PC-9 (cell line): ENCODE measurements at places on chromosomes 5 and 9. TPM values are rescaled to one million over a fixed set of nuclear protein-coding genes. Genes with fewer than 3 reads are reported as not detected.

CD72 gene
- total RNA-seq: 3.2 and 4.1 TPM in 2 replicates

SELENOP gene
- total RNA-seq: 4.6 and 5.3 TPM in 2 replicates

BTNL3 gene
- total RNA-seq: not detected in 2 replicates

DELE1 gene
- 68.5 and 80.8 TPM in 2 replicates for total RNA-seq

- no peak overlapping the region for H3K4me3 ChIP-seq
- peaks cover 97% of the 10 kb centered on the region for H3K27me3 ChIP-seq
- no peaks in the 10 kb centered on the region for H3K36me3 ChIP-seq
Observed at GRCh38 chr5:1950096-1950707, 67.5 kb upstream of the IRX4 start.

- H3K27me3 ChIP-seq: no peaks in the 10 kb centered on the region
- H3K36me3 ChIP-seq: 0 out of 2 replicates have a peak, but pooled peaks cover 10% of the 10 kb centered on the region
- DNase-seq: no peak
- no peak overlapping the region for H3K27ac ChIP-seq
- no peak overlapping the region for H3K4me3 ChIP-seq
Observed at GRCh38 chr9:84002344-84002743, 21.7 kb downstream of the RMI1 start.

- H3K27me3 ChIP-seq: no peaks in the 10 kb centered on the region
- H3K36me3 ChIP-seq: no peaks in the 10 kb centered on the region
- no peak for DNase-seq
- H3K27ac ChIP-seq: no peak overlapping the region
- peaks cover 27% of the 10 kb centered on the region for H3K4me1 ChIP-seq
Observed at GRCh38 chr5:142250119-142250518, 74.7 kb downstream of the SPRY4 start.

DNA sequence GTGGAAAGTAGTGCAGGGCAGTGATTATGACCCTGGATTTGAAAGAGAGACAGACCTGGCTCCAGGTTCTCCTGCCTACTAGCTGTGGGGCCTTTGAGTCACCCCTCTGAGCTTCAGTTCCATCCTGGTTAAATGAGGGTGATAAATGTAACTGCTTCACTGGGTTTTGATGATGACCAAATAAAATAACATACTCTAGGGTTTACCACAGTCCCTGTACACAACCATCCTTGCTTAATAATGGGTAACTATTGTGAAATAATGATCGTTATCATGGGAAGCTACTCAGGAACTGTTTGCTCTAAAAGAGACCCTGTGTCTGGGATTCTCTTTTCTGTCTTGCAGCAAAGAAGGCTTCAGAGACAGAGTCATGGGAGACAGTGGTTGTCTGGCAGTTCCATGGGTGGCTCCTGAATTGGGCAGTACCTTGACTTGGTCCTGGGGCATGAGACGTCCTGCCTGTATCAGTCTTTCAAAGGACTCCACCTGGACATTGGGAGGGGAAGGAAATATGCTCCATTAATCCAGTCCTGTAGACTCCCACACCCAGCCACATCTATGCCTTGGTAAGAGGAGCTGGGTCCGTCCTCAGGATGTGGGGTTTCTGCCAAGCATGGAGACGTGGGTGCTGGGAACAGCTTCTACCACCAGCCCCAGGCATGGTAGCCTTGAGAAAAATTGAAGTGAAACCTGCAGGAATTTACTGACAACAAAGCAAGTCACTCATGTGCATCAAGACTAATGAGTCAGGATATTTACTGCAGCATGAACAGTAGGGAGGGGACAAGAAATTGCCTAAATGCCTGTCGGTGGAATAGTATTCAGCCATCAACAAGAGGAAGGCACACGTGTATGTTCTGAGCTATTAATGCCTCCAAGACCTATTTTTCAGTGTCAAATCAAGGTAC lies 23.4 kb downstream of the AKNA start:
- H3K4me3 ChIP-seq: no peak overlapping the region
- H3K36me3 ChIP-seq: no peaks in the 10 kb centered on the region
- H3K27ac ChIP-seq: peak overlapping the region; percentile 82
- H3K4me1 ChIP-seq: peaks cover 38% of the 10 kb centered on the region
- no peaks in the 10 kb centered on the region for H3K27me3 ChIP-seq

DNA sequence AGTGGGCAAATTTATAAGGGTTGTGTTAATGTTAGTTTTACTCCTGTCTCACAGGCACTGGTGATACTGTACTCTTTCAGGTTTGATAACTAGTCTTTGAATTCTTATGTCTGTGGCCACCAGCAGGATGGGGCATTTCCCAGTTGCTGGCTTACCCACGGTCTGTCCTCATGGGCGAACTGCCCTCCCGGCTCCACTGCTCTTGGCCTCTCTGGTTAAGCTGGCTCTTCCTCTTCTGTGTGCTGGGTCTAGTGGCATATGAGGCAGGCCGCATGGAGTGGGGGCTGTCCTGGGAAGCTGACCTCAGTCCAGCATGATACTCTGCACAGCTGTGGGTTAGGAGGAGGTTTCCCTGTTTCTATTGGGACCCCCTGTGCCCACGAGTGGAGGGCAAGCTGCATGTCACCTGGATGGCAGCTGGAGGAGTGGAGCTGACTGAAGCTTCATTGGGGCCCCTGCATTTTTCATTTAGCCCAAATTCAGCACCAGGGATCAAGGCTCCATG lies 19.5 kb downstream of the PHF2 start:
- H3K27me3 ChIP-seq: no peaks in the 10 kb centered on the region
- no peaks in the 10 kb centered on the region for H3K36me3 ChIP-seq
- no peak overlapping the region for H3K27ac ChIP-seq
- H3K4me3 ChIP-seq: no peak overlapping the region
- H3K4me1 ChIP-seq: no peaks in the 10 kb centered on the region
- DNase-seq: no peak

DNA sequence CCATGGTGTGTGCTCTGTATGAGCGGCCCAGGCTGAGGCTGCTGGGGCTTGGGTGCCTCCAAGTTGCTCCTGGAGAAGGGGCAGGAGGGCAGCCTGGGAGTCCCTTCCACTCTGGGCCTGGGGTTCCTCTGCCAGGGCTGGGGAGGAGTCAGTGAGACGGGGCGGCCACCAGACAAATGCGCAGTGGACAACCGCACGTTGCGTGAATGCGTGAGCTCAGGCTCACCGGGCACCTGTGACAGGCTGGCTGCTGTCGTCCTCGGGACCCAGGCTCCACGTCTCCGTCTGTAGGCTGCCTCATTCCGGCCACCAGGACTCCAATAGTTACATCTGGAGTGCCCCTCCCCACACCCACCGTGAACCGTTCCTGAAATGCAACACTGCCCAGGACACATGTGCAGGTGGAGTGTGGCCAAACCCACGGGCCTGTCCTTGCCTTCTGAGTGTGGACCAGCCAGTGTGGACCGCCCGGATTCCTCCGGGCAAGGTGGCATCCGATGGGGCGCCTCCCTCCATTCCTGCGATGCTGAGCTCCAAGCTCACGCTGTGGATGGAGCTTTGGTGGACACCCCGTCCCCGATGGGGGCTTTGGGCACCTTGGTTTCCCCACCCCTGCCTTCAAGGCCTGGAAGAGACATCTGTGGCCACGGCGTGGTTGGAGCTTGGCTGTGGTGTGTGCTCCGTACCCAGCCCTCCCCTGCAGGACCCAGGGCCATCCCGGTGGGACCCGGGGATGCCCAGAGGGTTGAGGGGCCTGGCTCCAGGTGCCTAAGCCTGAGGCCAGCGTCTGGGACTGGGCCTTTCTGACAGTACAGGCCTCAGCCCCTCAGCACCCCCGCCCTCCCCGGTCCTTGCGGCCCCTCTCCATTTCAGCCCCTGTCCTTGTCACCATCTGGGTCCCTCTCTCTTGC lies 34.0 kb upstream of the RXRA start:
- no peak for DNase-seq
- no peaks in the 10 kb centered on the region for H3K36me3 ChIP-seq
- no peak overlapping the region for H3K27ac ChIP-seq
- H3K27me3 ChIP-seq: peaks cover 45% of the 10 kb centered on the region

GRCh38 chr9:27925815-27926214 lies 352.5 kb upstream of the C9orf72 start:
- H3K4me1 ChIP-seq: no peaks in the 10 kb centered on the region
- H3K27me3 ChIP-seq: no peaks in the 10 kb centered on the region
- no peak overlapping the region for H3K27ac ChIP-seq
- no peaks in the 10 kb centered on the region for H3K36me3 ChIP-seq

DNA sequence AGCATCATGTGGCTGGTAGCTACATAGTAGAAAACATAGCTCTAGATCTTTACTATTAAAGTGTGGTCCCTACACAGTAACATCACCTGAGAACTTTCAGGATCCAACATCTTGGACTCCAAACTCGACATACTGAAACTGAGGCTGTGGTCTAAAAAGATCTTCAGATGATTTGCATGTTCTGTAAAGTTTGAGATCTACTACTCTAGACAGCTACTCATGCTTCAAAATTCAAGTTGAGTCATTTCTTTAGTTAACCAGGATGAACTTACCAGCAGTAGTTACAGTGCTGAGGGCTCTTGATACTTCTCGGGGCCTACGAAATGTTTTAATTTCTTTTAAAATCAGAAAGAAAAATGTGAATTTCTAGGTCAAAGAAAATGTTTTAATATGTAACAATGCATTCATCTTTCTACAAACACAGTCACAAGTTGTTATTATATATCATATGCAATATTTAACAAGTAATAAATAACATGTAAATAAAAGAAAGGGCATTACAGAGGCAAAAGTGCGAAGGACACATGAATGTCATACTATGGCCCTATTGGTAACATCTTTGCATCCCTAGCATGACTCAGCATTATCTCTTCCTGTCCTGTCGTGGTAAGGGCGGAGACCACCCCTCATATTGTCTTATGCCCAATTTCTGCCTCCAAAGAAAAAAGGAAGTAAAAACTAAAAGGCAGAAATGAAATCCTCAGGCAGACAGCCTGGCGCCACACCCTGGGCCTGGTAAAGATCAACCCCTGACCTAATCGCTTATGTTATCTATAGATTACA lies 563.9 kb upstream of the TLE4 start:
- no peak for DNase-seq
- no peak overlapping the region for H3K4me3 ChIP-seq
- H3K27me3 ChIP-seq: no peaks in the 10 kb centered on the region
- H3K36me3 ChIP-seq: no peaks in the 10 kb centered on the region
- no peak overlapping the region for H3K27ac ChIP-seq

DNA sequence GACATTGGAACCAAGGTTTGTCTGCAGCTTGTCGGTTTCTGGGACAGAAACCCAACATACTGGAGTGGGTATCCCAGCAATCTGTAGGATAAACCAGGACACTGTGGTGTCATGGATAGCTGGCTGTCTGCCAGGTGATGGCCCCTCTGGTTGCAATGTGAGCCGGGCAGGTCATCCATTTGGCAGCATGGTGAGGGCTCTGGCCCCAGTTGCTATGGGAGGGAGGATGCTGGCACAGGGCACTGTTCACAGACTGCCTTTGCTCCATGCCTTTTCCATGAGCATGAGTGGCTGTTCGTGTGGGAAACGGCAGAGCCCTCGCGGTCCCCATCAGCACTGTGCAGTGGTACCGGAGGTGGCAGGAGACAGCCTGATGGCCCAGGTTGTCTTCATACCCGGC lies 6.4 kb downstream of the S1PR3 start:
- no peak overlapping the region for H3K27ac ChIP-seq
- no peak overlapping the region for H3K4me3 ChIP-seq
- no peaks in the 10 kb centered on the region for H3K27me3 ChIP-seq
- no peak for DNase-seq
- peaks cover 15% of the 10 kb centered on the region for H3K4me1 ChIP-seq

DNA sequence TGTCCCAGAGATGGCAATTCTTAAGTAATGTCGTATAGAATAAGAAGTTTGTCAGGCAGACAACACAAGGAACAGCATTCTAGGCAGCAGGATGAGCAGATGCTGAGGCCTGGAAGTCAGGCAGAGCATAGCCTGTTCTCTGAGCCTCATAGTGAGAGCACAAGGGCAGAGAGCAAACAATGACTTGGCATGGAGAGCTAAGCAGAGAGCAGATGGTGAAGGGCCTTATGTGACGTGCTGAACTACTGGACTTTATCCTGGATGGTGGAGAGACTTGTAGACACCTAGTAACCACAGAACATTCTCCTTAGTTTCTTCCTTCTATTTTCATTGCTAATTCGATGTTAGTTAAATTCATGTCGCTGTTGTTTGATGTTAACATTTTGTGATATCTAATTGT lies 60.1 kb downstream of the KCTD16 start:
- no peaks in the 10 kb centered on the region for H3K36me3 ChIP-seq
- H3K4me1 ChIP-seq: no peaks in the 10 kb centered on the region
- H3K27me3 ChIP-seq: 0 out of 2 replicates have a peak, but pooled peaks cover 12% of the 10 kb centered on the region
- H3K4me3 ChIP-seq: no peak overlapping the region
- no peak overlapping the region for H3K27ac ChIP-seq

DNA sequence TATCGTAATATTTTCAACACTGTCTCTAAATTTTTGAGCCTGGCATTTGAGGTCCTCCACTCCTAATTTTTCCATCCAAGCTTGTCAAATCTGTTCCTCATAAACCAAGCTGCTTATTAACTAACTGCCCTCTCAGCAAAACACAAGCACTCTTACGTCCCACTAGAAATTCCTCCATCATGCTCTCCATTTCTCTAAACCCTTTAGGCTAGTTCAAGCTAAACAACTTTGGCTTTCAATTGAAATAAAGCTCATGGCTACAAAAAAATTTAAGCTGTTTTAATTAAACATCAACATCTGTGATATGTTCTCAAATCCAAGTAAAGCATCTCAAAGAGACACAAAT lies 45.7 kb downstream of the RNF145 start:
- H3K4me1 ChIP-seq: no peaks in the 10 kb centered on the region
- no peak for DNase-seq
- peaks cover 28% of the 10 kb centered on the region for H3K36me3 ChIP-seq
- no peak overlapping the region for H3K4me3 ChIP-seq
- no peaks in the 10 kb centered on the region for H3K27me3 ChIP-seq

DNA sequence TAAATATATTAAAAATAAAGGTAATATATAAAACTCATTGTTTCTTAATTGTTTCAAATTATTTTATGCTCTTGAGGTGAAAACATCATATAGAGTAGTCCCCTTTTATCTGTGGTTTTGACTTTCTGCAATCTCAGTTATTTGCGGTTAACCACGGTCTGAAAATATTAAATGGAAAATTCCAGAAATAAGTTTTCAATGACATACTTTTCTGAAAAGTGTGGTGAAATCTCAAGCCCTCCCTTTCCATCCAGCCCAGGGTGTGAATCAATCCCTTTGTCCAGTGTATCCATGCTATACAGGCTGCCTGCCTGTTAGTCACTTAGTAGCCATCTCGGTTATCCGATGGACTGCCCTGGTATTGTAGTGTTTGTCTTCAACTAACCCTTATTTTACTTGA lies 546.7 kb upstream of the DMAC1 start:
- DNase-seq: no peak
- H3K4me1 ChIP-seq: no peaks in the 10 kb centered on the region
- H3K27me3 ChIP-seq: no peaks in the 10 kb centered on the region
- no peak overlapping the region for H3K27ac ChIP-seq

DNA sequence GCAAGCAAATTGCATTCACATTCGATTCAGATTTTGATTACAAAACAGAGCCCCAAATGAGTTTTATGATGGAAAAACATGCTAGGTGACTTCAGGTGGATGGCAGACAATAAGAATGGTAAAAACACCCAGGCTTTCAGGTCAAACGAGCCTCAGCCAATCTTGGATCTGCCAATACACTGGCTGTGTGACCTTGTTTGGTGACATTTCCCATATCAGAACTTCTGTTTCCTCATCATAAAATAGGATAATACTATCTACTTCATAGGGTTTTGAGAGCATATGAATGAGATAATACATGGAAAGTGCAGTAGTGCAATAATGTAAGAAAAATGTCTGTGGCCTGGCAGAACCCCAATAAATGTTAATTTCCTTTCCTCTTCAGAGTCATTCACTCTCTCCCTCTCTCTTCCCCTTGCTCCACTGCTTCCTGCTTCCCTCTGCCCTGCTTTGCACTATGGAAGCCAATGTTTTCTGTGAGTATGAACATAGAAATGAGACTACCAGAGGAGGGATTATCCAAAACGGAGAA lies 54.7 kb downstream of the SH3RF2 start:
- H3K36me3 ChIP-seq: no peaks in the 10 kb centered on the region
- H3K4me3 ChIP-seq: no peak overlapping the region
- H3K4me1 ChIP-seq: no peaks in the 10 kb centered on the region

GRCh38 chr5:145936401-145937131 lies at the start of gene SH3RF2:
Gene SH3RF2 (plus strand): TSS chr5:145936578. CDS start chr5:145937929, 1,351 bp downstream.
- no peaks in the 10 kb centered on the region for H3K27me3 ChIP-seq
